NCI-H2081 treated with DMSO at 0.1 percent for 48 hours (cell line): ENCODE measurements at places on chromosomes 5 and 9.

DNA sequence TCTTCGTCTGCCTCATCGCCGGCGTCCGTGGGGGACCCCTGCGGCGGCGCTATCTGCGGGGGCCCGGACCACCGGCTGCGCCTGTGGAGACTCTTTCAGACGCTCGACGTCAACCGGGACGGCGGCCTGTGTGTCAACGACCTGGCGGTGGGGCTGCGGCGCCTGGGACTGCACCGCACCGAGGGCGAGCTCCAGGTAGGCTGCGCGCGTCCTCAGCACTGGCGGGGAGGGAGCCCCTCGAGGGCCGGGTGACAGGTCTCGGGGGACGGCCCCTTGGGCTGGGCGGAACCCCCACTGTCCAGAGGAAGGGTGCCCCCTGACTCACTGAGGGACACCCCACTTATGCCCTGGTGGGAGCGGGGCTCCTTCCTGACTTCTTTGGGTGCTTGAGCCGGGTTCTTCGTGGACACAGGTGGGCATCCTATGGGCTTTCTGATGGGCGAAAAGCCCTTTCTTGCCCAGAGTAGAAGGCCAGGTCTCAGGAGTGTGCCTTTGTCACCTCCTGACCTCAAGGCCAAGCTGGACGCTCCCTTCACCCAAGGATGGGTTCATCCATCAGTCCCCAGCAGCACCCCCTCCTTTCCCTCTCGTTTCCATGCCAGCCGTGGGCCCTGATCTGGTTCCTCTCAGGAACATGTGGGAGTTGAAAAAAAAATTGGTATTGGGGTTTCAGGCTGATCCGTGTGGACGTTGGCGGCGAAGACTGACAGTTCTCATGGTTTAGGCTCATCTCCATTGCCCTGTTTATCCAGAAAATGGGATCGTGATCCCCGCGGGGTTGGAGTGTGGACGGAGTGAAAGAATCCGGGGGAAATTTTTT is 564 bp downstream of the SLC25A25 start:
- no peak for DNase-seq

GRCh38 chr9:826500-827280 is 14.8 kb upstream of the DMRT1 start:
- no peak for DNase-seq

GRCh38 chr5:173645437-173645807 is 29.0 kb upstream of the BOD1 start:
- no peak for DNase-seq

DNA sequence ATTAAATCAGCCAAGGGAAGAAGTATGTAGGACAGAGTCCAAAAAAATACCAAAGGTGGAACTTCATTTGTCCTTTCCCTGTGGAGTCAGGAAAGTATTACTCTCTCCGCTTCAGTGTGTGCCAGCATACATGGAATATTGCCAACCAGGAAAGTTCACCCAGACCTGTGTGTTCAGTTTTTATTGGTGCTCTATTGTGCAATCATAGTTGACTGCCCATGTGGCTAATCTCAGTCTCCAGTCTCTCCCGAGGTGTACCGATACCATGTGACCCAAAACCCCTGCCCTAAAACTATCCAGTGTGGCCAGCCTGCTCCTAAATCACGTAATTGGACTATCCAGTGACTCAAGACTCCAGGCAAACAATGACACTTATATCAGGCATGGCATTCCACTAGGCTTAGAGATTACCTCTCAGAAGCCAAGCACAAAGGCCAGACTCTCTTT is 38.8 kb downstream of the NFX1 start:
- DNase-seq, result no peak

- DNase-seq, result no peak
Measured at GRCh38 chr5:168570490-168571328, 8.5 kb downstream of the PANK3 start.
